GM12865 (cell line): ENCODE measurements at places on chromosomes 6 and 20.

GRCh38 chr6:136753624-136754023 is 38.7 kb downstream of the MAP3K5 start:
- peak; percentile 48 for DNase-seq

- no peak for DNase-seq
Measured at GRCh38 chr6:72968704-72969103, 256.6 kb downstream of the KHDC1L start.

GRCh38 chr6:43910638-43911353 is 140.8 kb downstream of the VEGFA start:
- DNase-seq, result no peak

GRCh38 chr6:21151119-21151518 is 442.4 kb upstream of the SOX4 start:
- no peak for DNase-seq
